ENCODE measurements at places on chromosomes 2 and 18.

DNA sequence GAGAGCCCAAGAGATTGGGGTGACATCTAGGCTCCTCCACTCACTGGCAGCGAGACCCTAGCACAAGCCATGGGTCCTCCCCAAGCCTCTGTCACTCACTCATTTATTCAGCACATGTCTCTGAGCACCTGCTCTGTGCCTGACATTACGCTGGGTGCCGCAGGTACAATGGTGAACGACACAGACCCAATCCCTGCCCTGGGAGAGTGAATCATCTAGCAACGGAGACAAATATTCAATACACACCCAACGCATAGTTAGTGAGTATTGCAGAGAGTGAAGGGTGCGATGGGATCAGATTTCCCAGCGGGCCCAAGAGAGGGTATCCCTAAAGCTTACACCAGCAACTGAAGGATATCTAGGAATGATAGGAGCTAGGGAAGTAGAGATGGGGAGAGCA lies 45.5 kb downstream of the ZFP36L2 start:
- DNase-seq = peak; percentile 88

DNA sequence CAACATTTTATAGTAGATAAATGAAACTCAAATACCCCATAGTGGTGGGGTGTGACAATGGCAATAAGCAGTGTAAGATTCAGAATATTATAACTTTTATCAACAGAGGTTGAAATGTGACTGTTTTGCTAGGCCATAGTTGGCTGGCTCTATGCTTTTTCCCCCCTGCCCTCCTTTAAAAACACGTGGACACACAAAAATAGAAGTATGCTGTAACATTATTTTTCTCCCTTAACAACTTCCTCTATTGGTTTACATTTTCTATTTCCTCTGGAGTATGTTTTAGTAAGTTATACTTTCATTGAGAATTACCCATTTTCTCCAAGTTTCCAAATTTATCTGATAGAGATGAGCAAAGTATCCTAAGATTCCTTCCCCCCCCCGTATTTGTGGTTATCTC lies 31.1 kb downstream of the NDUFAF7 start:
- no peak for DNase-seq

DNA sequence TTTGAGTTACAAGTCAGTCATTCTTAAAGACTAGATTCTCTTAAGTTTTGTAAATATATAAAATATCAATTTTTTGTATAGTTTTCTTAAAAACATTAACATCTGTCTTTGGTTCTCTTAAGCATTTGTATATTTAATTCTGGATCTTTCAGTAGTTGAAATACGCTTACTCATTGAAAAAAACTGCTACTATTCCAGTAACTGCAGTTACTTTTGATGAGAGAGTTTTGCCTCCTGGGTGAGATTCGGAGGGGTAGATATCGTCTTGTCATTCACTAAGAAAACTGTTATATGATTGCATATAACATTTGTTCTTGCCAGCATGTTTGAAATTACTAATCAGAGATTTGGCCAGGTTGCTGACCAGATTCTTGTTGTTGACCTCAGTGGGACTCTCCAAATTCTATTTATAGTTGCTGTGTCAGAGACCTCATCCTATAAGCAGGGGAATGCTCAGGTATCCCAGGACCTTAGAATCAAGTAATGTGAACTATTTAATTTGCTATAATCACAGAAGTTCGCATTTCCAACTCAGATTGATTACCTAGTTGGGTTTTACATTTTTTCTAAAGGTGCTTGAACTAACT lies 7.9 kb downstream of the AGPS start:
- DNase-seq = no peak

GRCh38 chr2:88500691-88501090 lies 48.2 kb upstream of the FOXI3 start:
- no peak for DNase-seq

- no peak for DNase-seq
Measured at GRCh38 chr2:102366406-102367112, 11.0 kb downstream of the IL18R1 start.

DNA sequence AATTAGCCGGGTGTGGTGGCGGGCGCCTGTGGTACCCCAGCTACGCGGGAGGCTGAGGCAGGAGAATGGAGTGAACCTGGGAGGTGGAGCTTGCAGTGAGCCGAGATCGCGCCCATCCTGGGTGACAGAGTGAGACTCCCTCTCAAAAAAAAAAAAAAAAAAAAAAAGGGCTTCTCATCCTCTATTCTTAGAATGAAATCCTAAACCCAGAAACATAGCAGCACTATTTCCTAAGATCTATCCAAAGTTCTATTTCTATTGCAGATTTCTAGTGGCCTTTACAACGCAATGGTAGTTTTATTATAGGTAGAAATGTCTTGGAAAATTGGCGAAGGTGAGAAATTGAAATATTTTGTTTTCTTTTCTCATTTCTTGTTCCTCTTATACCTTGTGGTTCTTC lies 501.0 kb upstream of the SETBP1 start:
- no peak for DNase-seq

DNA sequence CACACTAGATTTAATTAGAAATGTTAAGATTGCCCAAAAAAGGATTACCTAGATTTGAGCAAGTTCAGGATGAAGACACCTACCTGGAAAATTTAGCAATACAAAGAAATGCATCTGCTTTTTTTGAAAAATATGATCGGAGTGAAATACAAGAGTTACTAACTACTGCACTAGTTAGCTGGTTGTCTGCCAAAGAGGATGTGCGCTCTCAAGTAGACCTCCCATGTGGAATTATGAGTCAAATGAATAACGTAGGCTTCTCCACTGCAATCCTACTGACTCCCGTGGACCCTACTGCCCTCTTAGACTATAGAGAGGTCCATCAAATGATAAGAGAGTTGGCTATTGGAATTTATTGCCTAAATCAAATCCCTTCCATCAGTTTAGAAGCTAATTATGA lies 2.0 kb downstream of the ANKAR start:
- DNase-seq = no peak

- no peak for DNase-seq
Measured at GRCh38 chr2:2054363-2054882, 276.7 kb downstream of the MYT1L start.

- no peak for DNase-seq
Measured at GRCh38 chr18:48887905-48888772, 62.6 kb downstream of the SMAD7 start.

DNA sequence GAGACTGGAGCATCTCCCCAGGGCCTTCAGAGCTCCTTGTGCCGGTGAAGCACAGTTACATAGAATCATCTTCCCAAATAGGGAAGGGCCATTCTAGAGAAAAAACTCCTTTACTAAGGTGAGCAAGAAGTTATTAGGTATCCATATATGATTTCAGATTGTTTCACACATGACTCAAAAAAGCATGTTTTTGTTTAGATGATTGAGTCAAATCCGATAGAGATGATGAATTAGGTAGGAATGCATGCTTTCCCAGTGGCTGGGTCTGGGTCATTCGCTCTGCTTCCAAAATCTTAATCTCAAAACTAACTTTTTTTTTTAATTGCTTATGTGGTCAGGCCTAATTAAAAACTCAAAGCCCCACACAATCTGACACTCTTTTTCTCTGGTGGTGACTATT lies 3.8 kb downstream of the NT5C1B start:
- no peak for DNase-seq

GRCh38 chr2:204239411-204240165 lies 303.0 kb downstream of the ICOS start:
- DNase-seq = no peak

- no peak for DNase-seq
Measured at GRCh38 chr2:4417771-4418170, 714.4 kb downstream of the DCDC2C start.

Measured in SW480 (cell line).